A673 (cell line): ENCODE measurements at places on chromosomes 4 and X. TPM values are rescaled to one million over a fixed set of nuclear protein-coding genes. Genes with fewer than 3 reads are reported as not detected.

Gene SPANXC
- total RNA-seq, result not detected in 2 replicates

Gene TEX13D
- 0.42 and 0.47 TPM in 2 replicates for total RNA-seq

Gene ENPEP
- total RNA-seq, result 8.4 and 13.2 TPM in 2 replicates

Gene ADH6
- not detected in 2 replicates for total RNA-seq

Gene SPOCK3
- not detected in 2 replicates for total RNA-seq

Gene RASGEF1B
- total RNA-seq, result 6.4 and 8.1 TPM in 2 replicates

Gene SHROOM3
- total RNA-seq, result 9.3 and 10.6 TPM in 2 replicates

Gene ADGRL3
- total RNA-seq, result not detected in 2 replicates

DNA sequence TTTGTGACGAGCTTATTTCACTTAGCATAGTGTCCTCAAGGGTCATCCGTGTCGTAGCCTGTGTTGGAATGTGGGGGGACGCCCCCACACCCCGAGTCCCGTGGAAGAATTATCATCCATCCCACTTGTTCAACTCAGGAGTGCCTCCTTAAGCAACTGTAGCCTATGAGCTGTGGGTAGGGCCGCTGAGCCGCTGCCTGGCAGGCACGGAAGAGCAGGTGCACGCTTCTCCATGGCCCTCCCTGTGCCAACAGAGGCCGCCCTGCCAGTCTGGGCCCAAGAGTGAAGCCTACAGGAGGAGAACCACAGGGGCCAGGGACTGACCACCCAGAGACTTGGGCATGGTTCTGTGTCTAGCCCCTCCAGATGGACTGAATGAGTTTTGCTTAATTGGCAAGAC lies 2.3 kb upstream of the RGS12 start:
- no peak for DNase-seq

- DNase-seq, result no peak
Observed at GRCh38 chr4:87078987-87079486, 141.4 kb downstream of the KLHL8 start.

DNA sequence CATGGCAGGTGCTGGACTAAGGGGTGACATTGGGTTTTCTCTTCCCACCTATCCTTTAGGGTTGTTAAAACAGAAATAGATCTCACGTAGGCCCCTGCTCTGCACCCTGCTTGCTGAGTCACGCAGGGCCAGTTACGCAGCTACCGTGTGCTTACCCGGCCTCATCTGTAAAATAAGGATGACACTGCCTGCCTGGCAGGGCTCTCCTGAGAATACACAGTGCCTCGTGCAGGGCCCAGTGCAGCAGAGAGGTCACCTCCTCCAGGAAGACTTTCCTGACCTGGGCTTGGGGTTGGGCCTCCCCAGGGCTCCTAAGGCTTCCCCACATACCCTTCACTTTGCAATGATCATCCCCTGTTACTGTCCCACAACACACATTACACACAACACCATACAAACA lies 33.6 kb upstream of the JAKMIP1 start:
- DNase-seq, result no peak

DNA sequence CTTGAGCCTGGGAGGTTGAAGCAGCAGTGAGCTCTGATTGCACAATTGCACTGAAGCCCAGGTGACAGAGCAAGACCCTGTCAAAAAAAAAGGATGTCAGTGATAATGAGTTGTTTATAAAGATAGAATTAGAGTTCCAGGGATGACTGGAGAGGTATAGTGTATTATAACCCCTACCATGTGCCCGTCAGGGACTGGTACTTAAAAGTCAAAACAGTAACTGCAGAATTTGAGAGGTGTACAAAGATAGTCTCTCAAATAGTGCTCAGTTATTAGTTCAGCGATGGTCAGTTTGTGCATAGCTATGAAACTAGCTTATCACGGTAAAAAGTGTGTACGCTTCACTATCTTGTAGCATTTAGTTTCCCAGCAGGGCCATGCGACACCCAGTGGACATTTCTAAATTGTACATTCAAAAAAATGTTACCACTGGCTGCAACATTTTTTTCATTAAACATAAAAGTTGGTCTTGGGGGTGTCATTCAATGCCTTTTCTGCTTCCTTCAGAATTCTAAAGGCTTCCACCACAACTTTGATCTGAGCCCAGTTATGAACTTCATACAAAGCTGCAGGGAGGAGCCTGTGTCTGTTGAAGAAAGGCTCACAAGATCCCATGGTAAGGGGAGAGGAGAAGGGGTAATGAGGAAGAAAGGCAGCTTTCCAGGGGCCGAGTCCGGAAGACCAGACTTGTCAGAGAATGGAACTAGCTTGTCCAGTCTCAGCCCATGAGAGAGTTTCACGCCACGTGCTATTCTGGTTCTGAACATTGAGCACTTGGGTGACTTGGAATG lies 9.2 kb upstream of the GYG2 start:
- peak; percentile 79 for DNase-seq

- no peak for DNase-seq
Observed at GRCh38 chr4:6768539-6768905, 14.0 kb upstream of the KIAA0232 start.

DNA sequence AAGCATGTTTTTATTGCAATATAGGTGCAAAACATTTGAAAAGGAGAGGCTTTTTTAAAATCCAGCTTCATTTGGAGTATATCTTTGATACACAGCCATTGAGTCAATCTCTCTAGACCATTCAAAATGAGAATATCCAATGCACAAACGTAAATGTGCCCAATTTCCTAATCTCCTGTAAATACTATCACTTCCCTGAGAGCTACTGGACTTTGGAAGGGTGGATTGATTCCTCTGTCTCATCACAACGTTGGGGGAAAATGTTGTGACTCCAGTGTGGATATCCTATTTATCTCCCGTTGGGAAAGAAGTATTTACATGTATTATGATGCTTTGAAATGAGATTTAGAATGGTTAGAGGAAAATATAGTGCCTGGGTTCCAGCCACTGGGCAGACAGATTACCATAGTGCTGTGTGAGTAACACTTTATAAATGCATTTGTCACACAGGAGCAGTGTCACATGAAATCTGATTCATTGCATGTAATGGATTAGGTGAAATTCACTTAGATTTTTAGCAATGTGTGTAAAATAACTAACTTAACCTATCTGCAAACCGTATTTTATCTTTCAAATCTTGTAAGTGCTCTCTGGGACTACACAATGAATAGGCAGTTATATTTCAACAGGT lies 64.4 kb upstream of the VCX3A start:
- DNase-seq, result no peak

DNA sequence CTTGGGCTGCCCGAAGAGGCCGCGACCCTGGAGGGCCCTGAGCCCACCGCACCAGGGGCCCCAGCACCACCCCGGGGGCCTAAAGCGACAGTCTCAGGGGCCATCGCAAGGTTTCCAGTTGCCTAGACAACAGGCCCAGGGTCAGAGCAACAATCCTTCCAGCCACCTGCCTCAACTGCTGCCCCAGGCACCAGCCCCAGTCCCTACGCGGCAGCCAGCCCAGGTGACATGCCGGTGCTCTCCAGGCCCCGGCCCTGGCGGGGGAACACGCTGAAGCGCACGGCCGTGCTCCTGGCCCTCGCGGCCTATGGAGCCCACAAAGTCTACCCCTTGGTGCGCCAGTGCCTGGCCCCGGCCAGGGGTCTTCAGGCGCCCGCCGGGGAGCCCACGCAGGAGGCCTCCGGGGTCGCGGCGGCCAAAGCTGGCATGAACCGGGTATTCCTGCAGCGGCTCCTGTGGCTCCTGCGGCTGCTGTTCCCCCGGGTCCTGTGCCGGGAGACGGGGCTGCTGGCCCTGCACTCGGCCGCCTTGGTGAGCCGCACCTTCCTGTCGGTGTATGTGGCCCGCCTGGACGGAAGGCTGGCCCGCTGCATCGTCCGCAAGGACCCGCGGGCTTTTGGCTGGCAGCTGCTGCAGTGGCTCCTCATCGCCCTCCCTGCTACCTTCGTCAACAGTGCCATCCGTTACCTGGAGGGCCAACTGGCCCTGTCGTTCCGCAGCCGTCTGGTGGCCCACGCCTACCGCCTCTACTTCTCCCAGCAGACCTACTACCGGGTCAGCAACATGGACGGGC lies 579 bp downstream of the ABCD1 start:
- DNase-seq, result no peak

DNA sequence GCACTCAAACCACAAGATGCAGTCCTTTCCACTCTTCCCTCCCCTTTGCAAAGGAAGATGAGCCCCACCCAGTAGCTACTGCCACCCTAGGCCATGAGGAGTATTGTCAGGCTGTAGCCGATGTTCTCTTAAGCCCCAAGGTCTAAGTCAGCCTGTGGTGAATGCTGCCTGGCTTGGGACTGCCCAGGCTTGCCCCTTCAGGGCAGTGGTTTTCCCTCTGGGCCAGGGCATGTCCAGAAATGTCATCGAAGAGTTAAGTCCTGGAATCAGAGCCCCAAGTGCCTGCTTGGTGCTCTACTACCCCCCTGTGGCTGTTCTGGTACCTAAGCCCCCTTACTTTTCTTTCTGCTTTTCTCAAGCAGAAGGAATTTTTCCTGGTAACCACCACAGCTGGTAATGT lies 11.8 kb upstream of the PGK1 start:
- peak; percentile 18 for DNase-seq

DNA sequence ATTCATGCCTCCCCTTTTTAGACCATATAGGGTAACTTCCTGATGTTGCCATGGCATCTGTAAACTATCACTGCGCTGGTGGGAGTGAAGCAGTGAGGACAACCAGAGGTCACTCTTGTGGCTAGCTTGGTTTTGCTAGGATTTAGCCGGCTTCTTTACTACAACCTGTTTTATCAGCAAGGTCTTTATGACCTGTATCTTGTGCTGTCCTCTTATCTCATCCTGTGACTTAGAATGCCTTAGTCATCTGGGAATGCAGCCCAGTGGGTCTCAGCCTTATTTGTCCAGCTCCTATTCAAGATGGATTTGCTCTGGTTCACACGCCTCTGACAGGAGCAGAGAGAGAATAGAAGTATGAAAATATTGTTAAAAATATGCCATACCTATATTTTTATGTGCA lies 355.7 kb downstream of the ADGRL3 start:
- DNase-seq, result no peak
